Astrocyte (in vitro differentiated cells and primary cell): ENCODE measurements at places on chromosomes 12 and 14. TPM values are rescaled to one million over a fixed set of nuclear protein-coding genes. Genes with fewer than 3 reads are reported as not detected.
A peak's percentile ranks its signal among the peaks of the same experiment; 100 is the strongest.

GRCh38 chr12:761256-761655 is 8.9 kb downstream of the WNK1 start:
- H3K4me1 ChIP-seq, result peaks cover 4% of the 10 kb centered on the region
- H3K27me3 ChIP-seq, result no peaks in the 10 kb centered on the region
- H3K4me3 ChIP-seq, result no peak overlapping the region
- no peak overlapping the region for H3K27ac ChIP-seq
- H3K36me3 ChIP-seq, result no peaks in the 10 kb centered on the region
- peak; percentile 66 for DNase-seq

DNA sequence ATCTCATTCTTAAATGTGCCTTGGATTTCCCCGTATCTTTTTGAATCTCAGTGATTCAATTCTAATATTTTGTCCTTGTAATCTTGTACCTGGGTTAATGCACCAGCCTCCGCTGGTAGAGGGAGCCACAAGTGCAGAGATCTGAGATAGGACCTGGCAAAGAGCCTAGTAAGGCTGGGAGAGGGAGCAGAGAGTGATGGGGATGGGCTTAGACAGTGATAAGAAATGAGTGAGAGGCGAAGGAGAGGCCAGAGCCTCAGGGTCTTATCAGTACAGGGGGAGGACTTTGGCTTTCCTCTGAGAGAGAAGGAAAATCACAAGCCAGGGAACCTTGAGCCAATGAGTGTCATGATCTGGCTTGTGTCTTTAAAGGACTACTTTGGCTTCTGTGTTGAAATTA is 30.5 kb upstream of the LMNTD1 start:
- H3K4me1 ChIP-seq, result no peaks in the 10 kb centered on the region
- H3K27me3 ChIP-seq, result no peaks in the 10 kb centered on the region
- H3K4me3 ChIP-seq, result no peak overlapping the region
- H3K27ac ChIP-seq, result no peak overlapping the region
- DNase-seq, result peak; percentile 29

GRCh38 chr12:118107011-118107410 is 3.2 kb upstream of the VSIG10 start:
- H3K27me3 ChIP-seq, result no peaks in the 10 kb centered on the region
- DNase-seq, result no peak
- no peaks in the 10 kb centered on the region for H3K36me3 ChIP-seq
- no peak overlapping the region for H3K4me3 ChIP-seq
- peaks cover 3% of the 10 kb centered on the region for H3K4me1 ChIP-seq

- DNase-seq, result no peak
- H3K27me3 ChIP-seq, result no peaks in the 10 kb centered on the region
- no peaks in the 10 kb centered on the region for H3K4me1 ChIP-seq
- no peak overlapping the region for H3K4me3 ChIP-seq
- no peak overlapping the region for H3K27ac ChIP-seq
- no peaks in the 10 kb centered on the region for H3K36me3 ChIP-seq
These were observed 66.7 kb downstream of the CCER1 start for GRCh38 chr12:90888316-90888715.

GRCh38 chr14:32038876-32039275 is 38.2 kb upstream of the ARHGAP5 start:
- no peak overlapping the region for H3K27ac ChIP-seq
- H3K27me3 ChIP-seq, result no peaks in the 10 kb centered on the region
- DNase-seq, result peak; percentile 11
- no peak overlapping the region for H3K4me3 ChIP-seq
- H3K36me3 ChIP-seq, result no peaks in the 10 kb centered on the region

UNG gene
- total RNA-seq, result 20.5 and 21.9 TPM in 2 replicates

DNA sequence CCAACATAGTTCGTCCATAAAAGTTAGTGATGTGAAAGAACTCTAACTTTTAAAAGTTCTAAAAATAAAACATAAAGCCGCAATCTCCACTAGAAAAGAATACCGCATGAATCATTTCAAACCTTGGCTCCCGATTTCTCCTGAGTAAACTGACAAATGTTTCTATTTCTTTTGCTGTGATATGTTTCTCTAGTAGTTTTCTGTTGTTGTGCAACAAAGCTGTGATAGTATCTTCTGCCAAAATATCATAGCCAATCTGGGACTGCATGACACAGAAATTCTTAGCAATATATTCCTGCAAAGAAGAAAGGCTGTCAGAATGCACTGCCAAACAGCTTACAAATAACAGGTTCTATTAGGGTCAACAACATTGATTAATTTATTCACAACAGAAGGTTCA is 174.0 kb downstream of the ITPR2 start:
- no peak overlapping the region for H3K27ac ChIP-seq
- no peaks in the 10 kb centered on the region for H3K4me1 ChIP-seq
- peak; percentile 56 for DNase-seq

GRCh38 chr12:56987551-56988053 is 18.7 kb downstream of the ZBTB39 start:
- no peak overlapping the region for H3K27ac ChIP-seq
- peak; percentile 20 for DNase-seq
- no peaks in the 10 kb centered on the region for H3K36me3 ChIP-seq
- H3K4me3 ChIP-seq, result no peak overlapping the region
- H3K4me1 ChIP-seq, result peaks cover 3% of the 10 kb centered on the region
- peaks cover 2% of the 10 kb centered on the region for H3K27me3 ChIP-seq

- H3K4me1 ChIP-seq, result peaks cover 35% of the 10 kb centered on the region
- no peak overlapping the region for H3K4me3 ChIP-seq
These were observed 27.6 kb downstream of the SAMD4A start for GRCh38 chr14:54594537-54594936.

DNA sequence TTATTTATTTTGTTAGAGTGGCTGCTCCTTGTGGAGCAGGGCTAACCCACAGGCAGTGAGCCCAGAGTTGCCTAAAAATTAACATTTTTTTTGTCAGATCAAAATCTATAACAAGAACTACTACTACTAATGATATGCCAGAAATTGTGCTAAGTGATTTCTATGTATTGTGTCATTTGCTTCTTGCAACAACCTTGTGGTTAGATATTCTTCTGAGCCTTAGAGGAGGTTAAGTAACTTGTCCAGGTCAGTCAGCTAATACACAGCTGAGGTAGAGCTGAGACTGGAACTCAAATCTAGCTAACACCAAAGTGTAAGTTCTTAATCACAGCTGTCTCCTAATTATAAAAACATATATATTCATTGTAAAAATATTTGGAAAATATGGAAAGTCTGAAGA is 29.8 kb downstream of the CFL2 start:
- H3K27ac ChIP-seq, result no peak overlapping the region
- no peaks in the 10 kb centered on the region for H3K4me1 ChIP-seq
- peak; percentile 39 for DNase-seq
- H3K4me3 ChIP-seq, result no peak overlapping the region
- H3K36me3 ChIP-seq, result no peaks in the 10 kb centered on the region

GRCh38 chr12:87227162-87227561 is 802.0 kb downstream of the C12orf50 start:
- H3K4me1 ChIP-seq, result no peaks in the 10 kb centered on the region
- no peak overlapping the region for H3K4me3 ChIP-seq
- peak; percentile 55 for DNase-seq
- no peaks in the 10 kb centered on the region for H3K27me3 ChIP-seq
- no peaks in the 10 kb centered on the region for H3K36me3 ChIP-seq

TRHDE gene
- total RNA-seq, result 0.87 and 1.4 TPM in 2 replicates

NOXRED1 gene
- 0.72 and 0.82 TPM in 2 replicates for total RNA-seq

DNA sequence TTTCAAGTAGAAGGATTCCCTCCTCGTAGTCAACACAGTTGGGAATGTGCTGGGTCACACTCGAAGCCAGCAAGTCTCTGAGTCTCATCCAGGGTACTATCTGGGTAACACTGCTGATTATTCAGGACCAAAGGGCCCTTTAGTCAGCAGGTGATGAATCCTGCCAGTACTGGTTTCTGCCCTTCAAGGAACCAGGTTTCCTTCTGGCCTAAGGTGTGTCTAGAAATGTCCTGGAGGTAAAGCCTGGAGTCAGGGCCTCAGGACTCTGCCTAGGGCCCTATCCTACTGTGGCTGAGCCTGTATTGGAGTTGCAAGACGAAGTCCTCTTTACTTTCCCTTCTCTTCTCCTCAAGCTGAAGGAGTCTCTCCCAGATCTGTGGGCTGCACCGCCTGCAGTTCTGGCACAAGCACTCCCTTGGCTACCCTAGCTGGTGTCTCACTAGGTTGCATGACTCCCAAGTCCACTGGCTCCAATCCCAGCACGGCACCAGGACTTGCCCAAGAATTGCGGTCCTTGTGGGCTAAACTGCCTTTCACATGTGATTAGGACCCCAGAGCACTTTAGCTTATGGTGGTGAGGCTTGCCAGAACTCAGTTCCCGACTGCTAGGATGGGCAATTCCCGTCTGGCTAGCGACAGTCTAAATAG is 193.7 kb upstream of the PDE3A start:
- H3K4me3 ChIP-seq, result no peak overlapping the region
- no peaks in the 10 kb centered on the region for H3K36me3 ChIP-seq
- H3K4me1 ChIP-seq, result no peaks in the 10 kb centered on the region
- no peaks in the 10 kb centered on the region for H3K27me3 ChIP-seq

GRCh38 chr14:35895256-35895655 is 69.1 kb downstream of the BRMS1L start:
- H3K4me3 ChIP-seq, result no peak overlapping the region
- no peak for DNase-seq
- no peaks in the 10 kb centered on the region for H3K4me1 ChIP-seq
- H3K27me3 ChIP-seq, result no peaks in the 10 kb centered on the region
- H3K36me3 ChIP-seq, result no peaks in the 10 kb centered on the region

KERA gene
- not detected in 2 replicates for total RNA-seq

DNA sequence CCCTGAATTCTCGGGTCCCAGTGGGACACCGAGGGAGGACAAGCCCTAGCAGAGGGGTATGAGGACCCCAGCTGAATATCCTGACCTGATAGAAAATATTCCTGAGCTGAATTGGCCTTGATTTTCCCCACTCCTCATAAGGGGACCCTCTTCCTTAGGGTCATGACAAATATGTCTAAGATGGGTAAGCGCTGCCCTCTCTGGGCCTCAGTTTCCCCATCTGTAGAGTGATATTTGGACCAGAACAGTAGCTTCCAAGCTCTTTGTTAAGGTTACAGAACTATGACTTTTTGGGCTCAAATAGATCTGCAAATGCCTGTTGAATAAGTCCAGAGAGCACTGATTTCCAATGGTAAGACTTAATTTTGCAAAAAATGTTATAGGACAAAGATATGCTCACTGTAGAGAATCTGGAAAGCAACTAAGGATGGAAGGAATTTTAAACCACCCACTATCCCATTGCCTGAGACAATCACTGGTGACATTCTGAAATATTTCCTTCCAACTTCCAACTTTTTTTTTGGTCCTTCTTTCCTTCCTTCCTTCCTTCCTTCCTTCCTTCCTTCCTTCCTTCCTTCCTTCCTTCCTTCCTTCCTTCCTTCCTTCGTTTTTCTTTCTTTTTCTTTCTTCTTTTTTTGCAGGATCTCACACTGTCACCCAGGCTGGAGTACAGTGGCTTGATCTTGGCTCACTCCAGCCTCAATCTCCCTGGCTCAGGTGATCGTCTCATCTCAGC is 32.0 kb downstream of the MYL2 start:
- no peak overlapping the region for H3K4me3 ChIP-seq
- H3K27ac ChIP-seq, result no peak overlapping the region
- peaks cover 2% of the 10 kb centered on the region for H3K27me3 ChIP-seq
- H3K4me1 ChIP-seq, result no peaks in the 10 kb centered on the region
- no peak for DNase-seq
- H3K36me3 ChIP-seq, result no peaks in the 10 kb centered on the region

DNA sequence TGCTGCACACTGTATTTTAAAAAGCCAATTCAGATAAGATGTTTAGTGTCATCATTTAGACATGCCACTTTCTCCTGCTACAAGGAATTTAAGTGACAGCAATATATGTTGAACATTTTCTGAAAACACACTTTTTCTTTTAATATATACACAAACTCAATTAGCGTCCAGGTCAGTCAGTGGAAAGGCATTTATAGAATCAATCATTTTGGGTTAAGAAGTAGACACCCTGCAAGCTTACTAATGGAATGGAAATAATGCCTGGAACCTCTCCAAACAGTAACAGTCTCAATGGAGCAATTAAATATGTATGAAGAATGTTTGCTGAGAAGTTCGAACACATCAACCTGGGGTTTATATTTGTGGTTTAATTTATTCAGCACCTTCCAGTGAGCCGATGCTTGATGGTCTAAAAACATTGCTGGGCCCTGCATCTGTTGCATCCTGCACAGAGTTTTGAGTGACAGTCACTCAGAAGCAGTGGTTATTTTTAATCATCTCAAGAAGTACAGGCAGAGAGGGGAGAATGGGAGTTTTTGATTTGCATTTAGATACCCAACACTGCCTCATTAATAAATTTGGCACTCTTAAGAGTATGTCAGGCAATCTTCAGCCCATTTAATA is 410.7 kb downstream of the TMEM117 start:
- DNase-seq, result peak; percentile 63
- no peaks in the 10 kb centered on the region for H3K27me3 ChIP-seq
- H3K4me1 ChIP-seq, result no peaks in the 10 kb centered on the region
- no peak overlapping the region for H3K4me3 ChIP-seq
- H3K36me3 ChIP-seq, result no peaks in the 10 kb centered on the region
- H3K27ac ChIP-seq, result no peak overlapping the region

DNA sequence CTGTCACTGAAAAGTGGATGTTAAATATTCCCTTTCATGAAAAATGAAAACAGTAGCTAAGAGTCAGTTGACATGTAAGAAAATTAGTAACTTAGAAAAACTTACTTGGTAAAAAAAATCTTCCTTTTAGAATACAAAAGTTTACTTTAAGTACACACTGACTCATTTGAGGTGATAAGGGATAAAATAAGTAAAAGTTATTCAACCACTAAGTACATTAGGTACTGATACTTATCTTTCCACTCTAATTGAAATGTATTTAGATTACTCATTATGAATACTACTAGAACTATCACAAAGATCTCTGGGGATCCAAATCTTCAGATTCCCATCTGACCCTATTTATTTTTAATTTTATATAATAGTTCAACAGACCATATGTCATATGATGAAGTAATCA is 12.2 kb downstream of the SYCP3 start:
- H3K4me1 ChIP-seq, result no peaks in the 10 kb centered on the region
- no peaks in the 10 kb centered on the region for H3K36me3 ChIP-seq
- peak; percentile 8 for DNase-seq
- no peaks in the 10 kb centered on the region for H3K27me3 ChIP-seq
- no peak overlapping the region for H3K27ac ChIP-seq

DAO gene
- total RNA-seq, result not detected in 2 replicates

TMPRSS12 gene
- total RNA-seq, result not detected in 2 replicates

- no peak overlapping the region for H3K4me3 ChIP-seq
- no peaks in the 10 kb centered on the region for H3K4me1 ChIP-seq
- no peak overlapping the region for H3K27ac ChIP-seq
These were observed 426.9 kb downstream of the NOVA1 start for GRCh38 chr14:26170885-26171284.

RBP5 gene
- not detected in 2 replicates for total RNA-seq

GRCh38 chr14:74207943-74208342 is 31.3 kb upstream of the VSX2 start:
- H3K4me1 ChIP-seq, result no peaks in the 10 kb centered on the region
- H3K36me3 ChIP-seq, result peaks cover 3% of the 10 kb centered on the region
- peaks cover under 1% of the 10 kb centered on the region for H3K27me3 ChIP-seq
- H3K27ac ChIP-seq, result no peak overlapping the region

- DNase-seq, result no peak
- H3K27me3 ChIP-seq, result no peaks in the 10 kb centered on the region
- H3K27ac ChIP-seq, result no peak overlapping the region
- H3K4me1 ChIP-seq, result peaks cover 22% of the 10 kb centered on the region
- no peaks in the 10 kb centered on the region for H3K36me3 ChIP-seq
These were observed 3.8 kb downstream of the ZBTB42 start for GRCh38 chr14:104804481-104805325.

- H3K36me3 ChIP-seq, result no peaks in the 10 kb centered on the region
- peak overlapping the region; percentile 54 for H3K27ac ChIP-seq
- H3K4me1 ChIP-seq, result peaks cover 55% of the 10 kb centered on the region
These were observed 246.9 kb downstream of the DPF3 start for GRCh38 chr14:72646861-72647528.

HOXC12 gene
- not detected in 2 replicates for total RNA-seq

PPP1R12A gene
- 113 and 115 TPM in 2 replicates for total RNA-seq
